ENCODE measurements at places on chromosomes 6 and 20.
A peak's percentile ranks its signal among the peaks of the same experiment; 100 is the strongest.

DNA sequence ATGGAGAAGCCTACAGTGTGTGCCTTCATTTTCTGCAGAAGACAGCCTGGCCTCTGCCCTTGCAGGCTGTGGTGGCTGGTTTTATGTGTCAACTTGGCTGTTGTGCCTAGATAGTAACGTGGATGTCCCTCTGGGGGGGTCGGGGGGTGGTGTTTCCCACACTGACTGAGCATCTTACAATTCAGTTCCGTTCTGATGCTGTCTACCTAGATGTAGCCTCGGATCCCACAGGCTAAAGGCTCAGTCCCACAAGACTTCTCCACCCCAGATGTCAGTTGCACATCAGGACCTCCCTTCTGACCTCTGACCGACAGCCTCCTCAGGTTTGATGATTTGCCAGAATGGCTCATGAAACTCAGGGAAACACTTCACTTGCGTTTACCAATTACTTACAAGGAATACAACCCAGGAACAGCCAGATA is 4.4 kb downstream of the PYGB start:
- DNase-seq, result no peak

DNA sequence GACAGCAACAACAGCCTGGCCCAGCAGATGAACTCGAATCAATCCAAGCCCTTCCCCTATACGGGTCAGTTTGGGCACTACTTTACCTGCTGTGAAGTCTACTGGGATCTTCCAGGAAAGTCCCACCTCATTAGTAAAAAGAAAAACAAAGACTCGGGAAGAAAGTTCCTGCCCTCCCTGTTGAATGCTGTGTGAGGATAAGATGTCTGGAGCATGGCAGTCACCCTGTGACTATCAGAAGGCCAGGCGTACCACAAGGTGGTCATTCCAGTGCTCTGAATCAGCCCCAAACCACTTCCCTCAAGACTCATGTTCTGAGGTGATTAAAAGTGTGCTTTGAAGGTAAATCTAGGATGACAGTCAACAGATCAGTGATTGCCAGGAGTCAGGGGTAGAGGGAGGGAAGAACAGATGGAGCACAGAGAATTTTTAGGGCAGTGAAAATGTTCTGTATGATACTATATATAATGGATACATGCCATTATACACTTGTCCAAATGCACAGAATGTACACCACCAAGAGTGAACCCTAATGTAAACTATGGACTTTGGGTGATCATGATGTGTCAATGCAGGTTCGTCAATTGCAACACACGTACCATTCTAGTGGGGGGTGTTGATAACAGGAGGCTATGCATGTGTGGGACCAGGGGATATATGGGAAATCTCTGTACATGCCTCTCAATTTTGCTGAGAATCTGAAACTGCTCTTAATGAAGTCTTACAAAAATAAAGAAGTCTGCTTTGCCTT is 14.7 kb downstream of the FKBP1A start:
- no peak for DNase-seq

DNA sequence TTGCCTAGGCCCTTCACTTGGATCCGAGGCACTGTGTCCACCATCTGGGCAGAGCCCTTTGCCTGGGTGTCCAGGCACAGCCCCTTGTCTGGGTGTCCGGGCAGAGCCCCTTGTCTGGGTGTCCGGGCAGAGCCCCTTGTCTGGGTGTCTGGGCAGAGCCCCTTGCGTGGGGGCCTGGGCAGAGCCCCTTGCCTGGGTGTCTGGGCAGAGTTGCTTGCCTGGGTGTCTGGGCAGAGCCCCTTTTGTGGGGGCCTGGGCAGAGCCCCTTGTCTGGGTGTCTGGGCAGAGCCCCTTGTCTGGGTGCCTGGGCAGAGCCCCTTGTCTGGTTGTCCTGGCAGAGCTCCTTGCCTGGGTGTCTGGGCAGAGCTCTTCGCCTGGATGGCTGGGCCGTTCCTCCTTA is 443.4 kb upstream of the CDH4 start:
- no peak for DNase-seq

- DNase-seq, result no peak
Observed at GRCh38 chr20:25544311-25544710, 41.0 kb downstream of the NINL start.

- no peak for DNase-seq
Observed at GRCh38 chr6:98498866-98499265, 335.5 kb upstream of the POU3F2 start.

DNA sequence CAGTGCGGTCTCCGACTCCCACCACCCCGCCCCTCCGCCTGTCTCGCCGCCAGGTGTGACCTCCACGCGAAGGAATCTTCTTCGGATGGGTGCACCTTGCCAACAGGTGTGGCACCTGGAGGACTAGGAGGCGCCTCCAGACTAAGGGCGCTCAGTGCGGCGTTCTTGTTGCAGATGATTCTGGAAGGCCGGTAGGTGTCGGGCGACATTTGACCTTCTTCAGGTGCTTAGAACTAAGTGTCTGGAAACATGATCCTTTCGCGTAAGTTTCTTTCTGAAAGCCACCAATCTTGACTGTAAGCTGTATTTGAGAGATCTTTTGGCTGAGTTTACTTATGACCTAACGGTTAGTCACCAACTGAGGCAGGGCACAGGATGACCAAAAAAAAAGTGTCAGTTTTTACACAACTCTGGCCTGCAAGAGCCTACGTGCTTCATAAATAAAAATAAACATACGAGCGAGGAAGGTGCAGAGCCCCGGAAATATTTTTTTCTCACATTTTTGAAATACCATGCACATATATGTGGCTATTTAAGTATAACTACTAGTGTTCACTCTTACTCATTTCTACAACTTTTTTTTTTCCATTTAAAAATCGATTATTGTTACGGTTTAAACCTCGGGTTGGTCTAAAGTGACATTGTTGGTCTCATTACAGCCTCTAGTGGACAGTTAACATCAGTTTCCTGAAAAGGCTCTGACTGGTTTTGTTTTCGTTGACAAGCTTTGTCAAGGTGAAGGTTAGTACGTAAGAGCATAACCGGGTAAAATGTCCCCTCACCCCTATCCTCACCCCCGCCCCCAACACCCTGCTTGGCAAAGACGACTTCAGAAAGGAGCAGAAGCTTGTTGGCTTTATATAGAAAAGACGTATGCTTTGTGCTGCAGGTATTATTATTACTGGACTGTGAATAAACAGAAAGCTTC is 1.6 kb upstream of the ATXN1 start:
- peak; percentile 86 for DNase-seq

DNA sequence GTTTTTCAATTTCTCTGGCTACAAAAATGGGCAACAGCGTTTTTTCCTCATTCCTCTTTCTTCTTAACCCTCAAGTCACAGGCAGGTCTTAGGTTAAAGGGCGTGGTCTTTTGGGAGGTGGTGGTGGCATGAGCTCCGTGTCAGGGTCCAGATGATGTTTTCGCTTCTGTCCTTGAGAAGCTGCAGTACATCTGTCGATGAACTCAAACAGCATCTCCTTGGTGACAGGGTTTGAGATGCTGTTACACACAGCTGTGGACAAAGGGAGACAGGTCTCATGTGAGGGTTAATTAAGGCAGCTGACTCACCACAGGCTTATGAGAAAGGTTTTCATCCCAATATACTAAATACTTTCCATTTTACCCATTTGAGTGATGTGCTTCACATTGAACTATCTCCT is 350.8 kb downstream of the RNGTT start:
- no peak for DNase-seq

DNA sequence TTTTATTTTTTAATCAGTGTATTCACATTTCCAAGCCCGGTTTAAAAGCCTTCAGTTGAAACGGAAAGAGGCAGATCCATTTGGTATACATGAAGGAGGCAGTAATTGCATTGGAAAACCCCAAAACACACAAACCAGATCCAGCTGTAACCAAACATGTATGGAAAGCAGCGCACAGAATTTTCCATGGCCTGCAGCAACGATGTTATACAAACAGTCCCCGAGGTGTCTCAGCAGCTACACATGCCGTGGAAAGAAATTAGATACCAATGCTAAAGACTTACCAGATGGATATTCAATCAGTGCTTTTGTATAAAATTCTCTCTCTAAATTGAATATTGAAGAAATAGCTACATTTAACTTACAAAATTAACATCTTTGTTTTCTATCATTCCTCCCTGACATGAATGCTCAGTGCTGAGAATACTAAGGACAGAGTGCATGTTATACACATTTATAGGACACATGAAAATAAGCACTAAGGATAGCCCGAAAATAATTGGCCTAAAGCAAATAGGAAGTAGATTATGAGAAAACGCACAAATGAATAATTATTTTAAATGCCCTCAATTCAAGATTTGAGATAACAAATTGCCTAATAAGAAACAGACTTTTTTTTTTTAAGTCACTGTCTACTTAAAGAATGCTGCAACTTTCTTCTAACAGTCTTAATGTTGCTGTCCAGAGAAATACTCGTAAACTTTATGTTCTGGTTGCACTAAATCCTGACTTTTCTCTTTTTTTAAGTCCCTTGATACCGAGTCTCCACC is 713.1 kb downstream of the HDGFL1 start:
- no peak for DNase-seq

DNA sequence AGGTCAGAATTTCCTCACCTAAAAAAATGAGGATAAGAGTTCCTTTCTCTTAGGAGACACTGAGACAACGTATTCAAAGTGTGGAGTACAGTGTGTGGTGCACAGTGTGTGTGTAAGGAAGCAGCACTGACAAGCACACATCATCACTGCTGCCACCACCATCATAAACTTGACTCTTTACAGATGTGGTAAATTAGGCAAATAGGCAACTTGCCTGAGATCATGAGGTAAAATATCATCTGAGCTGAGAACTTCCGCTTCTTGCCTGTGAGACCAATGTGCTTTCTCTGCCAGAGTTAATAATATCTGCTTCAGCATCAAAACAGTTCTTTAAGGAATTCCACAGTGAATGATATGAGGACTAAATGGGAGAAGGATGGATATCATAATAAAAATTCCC is 52.7 kb downstream of the LYRM4 start:
- DNase-seq, result no peak

DNA sequence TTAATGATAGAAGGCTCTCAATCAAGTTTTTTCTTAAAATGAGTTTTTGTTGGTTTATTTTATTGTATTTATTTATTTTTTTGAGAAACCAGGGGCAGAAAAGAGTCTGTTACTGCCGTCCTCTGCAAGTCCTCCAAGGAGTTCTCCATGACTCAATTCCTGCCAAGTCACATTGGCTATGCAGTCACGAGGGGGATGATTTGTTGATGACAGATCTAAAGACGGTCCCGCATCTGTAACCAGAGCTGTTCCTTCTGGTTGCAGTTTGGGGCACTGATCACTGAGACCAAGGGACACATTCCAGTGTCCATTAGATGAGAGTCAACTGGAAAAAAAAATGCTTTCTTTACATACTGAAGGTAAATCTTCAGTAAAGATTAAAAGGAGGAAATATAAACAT is 13.9 kb upstream of the TSHZ2 start:
- DNase-seq, result no peak

- DNase-seq, result no peak
Observed at GRCh38 chr6:122009000-122009350, 390.5 kb upstream of the HSF2 start.

- peak; percentile 29 for DNase-seq
Observed at GRCh38 chr20:56974499-56975250, 291.8 kb downstream of the BMP7 start.

GRCh38 chr6:162408826-162409535 is 318.6 kb downstream of the PRKN start:
- DNase-seq, result no peak

DNA sequence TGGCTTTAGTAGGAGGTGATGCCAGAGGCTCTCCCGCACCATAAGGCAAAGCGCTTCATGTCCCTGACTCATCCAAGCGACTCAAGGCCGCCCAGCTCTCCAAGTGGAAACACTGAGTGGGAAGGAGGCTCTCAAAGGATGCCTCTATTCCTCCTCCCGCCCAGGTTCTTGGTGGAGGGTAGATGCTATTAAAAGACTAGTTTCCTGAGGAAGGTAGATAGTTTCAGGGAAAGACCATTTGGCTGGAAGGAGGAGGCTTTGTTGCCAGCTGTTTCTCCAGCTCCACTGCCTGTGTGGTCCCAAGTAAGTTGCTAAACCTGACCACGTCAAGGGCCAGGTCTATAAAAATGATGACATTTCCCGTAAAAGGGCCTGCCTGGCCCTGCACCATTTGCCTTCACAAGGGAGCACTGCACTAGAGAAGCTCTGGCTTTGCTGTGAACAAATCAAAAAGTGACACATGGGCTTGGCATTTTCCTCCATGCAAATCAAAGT is 48.2 kb downstream of the GMDS start:
- DNase-seq, result no peak

DNA sequence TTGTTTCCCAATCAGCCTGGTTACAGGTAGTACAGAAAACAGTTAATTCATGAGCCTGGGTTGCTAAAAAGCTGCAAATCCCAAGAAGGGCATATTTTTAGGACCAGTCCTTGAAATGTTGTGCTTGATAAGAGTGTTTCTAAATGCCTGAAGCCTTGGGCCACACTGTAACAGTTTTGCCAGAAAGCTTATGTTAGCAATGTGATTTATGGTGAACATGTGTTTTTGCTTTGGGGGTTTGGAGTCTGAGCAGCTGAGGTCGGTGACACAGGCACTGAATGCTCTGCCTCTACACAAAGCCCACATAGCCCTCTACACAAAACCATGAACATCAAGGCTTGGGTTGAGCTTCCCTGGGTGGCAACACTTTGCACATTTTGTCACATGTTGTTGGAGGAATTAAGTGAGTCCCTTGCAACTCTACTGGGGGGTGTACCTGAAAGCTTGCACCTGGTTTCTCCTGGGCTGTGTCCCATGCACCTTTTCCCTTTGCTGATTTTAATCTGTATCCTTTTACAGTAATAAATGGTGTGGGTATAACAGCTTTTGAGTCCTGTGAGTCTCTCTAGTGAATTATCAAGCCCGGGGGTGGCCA is 22.2 kb downstream of the AHI1 start:
- no peak for DNase-seq

DNA sequence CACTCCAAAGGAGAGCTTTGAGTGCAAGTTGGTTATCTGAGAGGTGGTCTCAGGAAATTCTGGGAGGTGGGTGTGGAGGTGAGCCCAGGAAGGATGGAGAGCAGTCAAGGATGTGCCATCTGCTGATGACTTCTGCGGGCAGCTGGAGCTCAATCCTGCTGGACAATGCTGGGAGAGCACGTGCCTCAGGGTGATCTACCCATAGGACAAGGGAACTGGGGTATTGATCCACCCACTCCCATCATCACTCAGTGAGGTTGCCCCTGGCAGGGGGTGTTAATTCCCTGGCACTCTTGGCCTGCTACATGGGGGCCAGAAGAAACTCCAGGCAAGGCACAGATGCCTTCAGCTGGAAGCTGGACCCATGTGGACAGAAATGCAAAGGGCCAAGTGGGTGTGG is 7.1 kb upstream of the ZBP1 start:
- DNase-seq, result no peak

- DNase-seq, result no peak
Observed at GRCh38 chr6:150076196-150076893, 7.4 kb upstream of the ULBP3 start.

DNA sequence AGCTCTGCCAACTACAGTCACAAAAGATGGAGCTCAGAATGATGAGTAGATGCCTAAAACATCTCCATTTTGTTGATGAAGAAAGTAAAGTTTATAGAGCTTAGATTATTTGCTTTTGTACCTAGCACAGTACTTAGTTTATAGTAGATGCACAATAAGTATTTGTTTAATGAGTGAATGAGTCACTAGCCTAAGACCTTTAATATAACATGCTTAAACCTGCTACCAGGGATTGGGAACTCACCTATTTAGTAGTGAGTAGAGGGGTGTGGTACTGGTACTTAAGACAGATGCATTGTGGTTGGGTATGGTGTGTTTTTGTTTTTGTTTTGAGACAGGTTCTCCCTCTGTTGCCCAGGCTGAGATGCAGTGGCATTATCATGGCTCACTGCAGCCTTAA is 35.8 kb downstream of the TRIM38 start:
- no peak for DNase-seq

All from AML-193 (cell line).